ENCODE measurements at places on chromosomes 3 and 15. TPM values are rescaled to one million over a fixed set of nuclear protein-coding genes. Genes with fewer than 3 reads are reported as not detected.

MINAR1 gene
- total RNA-seq: 4.4 TPM

FANCD2OS gene
- total RNA-seq: not detected

CRYGS gene
- 7.2 TPM for total RNA-seq

TFG gene
- total RNA-seq: 73.2 TPM

IQCH gene
- total RNA-seq: 2.8 TPM

TM4SF18 gene
- total RNA-seq: 3.8 TPM

TICRR gene
- 6.6 TPM for total RNA-seq

BCL2A1 gene
- not detected for total RNA-seq

P2RY13 gene
- total RNA-seq: 2.2 TPM

RYR3 gene
- total RNA-seq: 48.8 TPM

XYLB gene
- 10.3 TPM for total RNA-seq

SLC28A2 gene
- not detected for total RNA-seq

TM4SF4 gene
- total RNA-seq: not detected

SCG5 gene
- 134 TPM for total RNA-seq

QTRT2 gene
- 18.2 TPM for total RNA-seq

LRRC49 gene
- 201 TPM for total RNA-seq

GOLGA8H gene
- 1.3 TPM for total RNA-seq

UNC13C gene
- 28.2 TPM for total RNA-seq

LOXL1 gene
- total RNA-seq: 3.4 TPM

IL5RA gene
- 1.3 TPM for total RNA-seq

DRD3 gene
- total RNA-seq: not detected

DZIP1L gene
- 26.9 TPM for total RNA-seq

POPDC2 gene
- 2.5 TPM for total RNA-seq

ABHD17C gene
- total RNA-seq: 13.5 TPM

EPM2AIP1 gene
- 59.2 TPM for total RNA-seq

BFSP2 gene
- total RNA-seq: 2.5 TPM

BTLA gene
- 0.31 TPM for total RNA-seq

CHAC1 gene
- total RNA-seq: 4.4 TPM

C3orf22 gene
- total RNA-seq: not detected

PCSK6 gene
- total RNA-seq: 16.3 TPM

DLEC1 gene
- total RNA-seq: 1.6 TPM

STAB1 gene
- total RNA-seq: 11.9 TPM

SELENOS gene
- total RNA-seq: 30.0 TPM

DNAJB11 gene
- 33.2 TPM for total RNA-seq

ADGRG7 gene
- not detected for total RNA-seq

FAM3D gene
- not detected for total RNA-seq

CCDC32 gene
- 26.0 TPM for total RNA-seq

GOLIM4 gene
- total RNA-seq: 33.8 TPM

TEX55 gene
- not detected for total RNA-seq

LSAMP gene
- total RNA-seq: 91.4 TPM

FAM81A gene
- 58.2 TPM for total RNA-seq

TEX9 gene
- 28.2 TPM for total RNA-seq

EXD1 gene
- total RNA-seq: 0.63 TPM
